ENCODE measurements at places on chromosomes 13 and 19.

GRCh38 chr19:41597600-41598041 is 21.7 kb downstream of the CEACAM21 start:
- peak; percentile 72 for DNase-seq

- DNase-seq: no peak
Observed at GRCh38 chr19:14561847-14562351, 10.0 kb downstream of the NDUFB7 start.

DNA sequence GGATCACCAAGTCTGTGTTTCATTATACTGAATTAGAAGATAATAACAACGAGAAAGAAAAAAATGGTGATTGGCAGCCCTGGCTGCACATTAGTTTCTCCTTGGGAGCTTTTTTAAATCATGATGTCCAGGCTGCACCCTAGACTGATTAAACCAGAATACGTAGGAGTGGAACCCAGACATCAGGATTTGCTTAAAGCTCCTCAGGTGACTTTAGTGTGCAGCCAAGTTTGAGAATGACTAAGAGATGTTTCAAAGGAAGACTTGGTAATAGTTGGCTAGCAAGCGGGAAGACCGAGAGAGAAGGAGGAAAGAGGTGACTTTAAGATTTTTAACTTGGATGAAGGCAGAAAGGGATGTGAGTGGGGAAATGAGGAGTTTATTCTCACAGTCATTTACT is 71.4 kb upstream of the SERP2 start:
- DNase-seq: no peak

GRCh38 chr19:48477698-48478338 is 8.6 kb downstream of the CYTH2 start:
- no peak for DNase-seq

GRCh38 chr13:98370806-98371515 is 193.9 kb upstream of the RNF113B start:
- DNase-seq: no peak

- DNase-seq: no peak
Observed at GRCh38 chr19:1161716-1162115, 12.4 kb downstream of the SBNO2 start.

DNA sequence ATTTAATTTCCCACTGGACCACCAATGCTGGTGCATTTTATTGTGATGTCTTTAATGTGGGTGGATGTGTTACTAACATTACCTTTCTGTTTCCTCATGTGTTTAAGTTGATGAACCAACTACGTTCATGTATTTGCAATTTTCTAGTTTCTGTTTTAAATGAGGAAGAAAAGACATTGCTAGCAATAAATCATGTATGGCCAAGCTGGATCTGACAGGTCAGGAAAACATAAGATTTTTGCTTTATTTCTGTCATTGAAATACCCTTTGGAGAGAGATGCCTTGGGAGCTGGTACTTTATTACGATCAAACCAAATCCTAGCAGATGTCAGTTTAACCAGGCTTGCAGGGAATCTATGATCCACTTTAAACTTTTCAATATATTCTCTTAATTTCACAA is 553.2 kb downstream of the RFC3 start:
- DNase-seq: no peak

DNA sequence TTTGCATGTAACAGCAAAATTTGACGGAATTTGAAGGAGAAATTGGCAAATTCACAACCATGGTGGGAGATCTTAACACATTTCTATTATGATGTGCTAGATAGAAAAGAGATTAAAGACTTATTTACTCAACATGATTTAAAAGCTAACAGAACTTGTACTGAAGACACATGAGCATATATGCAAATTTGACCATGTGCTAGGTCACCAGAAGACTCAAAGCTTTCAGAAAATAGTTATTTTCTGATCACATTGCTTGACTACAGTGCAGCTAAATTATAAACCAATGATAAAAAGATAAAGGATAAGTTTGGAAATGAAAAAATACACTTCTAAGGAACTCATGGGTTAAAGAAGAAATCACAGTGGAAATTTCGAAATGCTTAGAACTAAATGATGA is 9.1 kb downstream of the GPR183 start:
- no peak for DNase-seq

- no peak for DNase-seq
Observed at GRCh38 chr19:22945560-22945959, 57.4 kb downstream of the ZNF728 start.

DNA sequence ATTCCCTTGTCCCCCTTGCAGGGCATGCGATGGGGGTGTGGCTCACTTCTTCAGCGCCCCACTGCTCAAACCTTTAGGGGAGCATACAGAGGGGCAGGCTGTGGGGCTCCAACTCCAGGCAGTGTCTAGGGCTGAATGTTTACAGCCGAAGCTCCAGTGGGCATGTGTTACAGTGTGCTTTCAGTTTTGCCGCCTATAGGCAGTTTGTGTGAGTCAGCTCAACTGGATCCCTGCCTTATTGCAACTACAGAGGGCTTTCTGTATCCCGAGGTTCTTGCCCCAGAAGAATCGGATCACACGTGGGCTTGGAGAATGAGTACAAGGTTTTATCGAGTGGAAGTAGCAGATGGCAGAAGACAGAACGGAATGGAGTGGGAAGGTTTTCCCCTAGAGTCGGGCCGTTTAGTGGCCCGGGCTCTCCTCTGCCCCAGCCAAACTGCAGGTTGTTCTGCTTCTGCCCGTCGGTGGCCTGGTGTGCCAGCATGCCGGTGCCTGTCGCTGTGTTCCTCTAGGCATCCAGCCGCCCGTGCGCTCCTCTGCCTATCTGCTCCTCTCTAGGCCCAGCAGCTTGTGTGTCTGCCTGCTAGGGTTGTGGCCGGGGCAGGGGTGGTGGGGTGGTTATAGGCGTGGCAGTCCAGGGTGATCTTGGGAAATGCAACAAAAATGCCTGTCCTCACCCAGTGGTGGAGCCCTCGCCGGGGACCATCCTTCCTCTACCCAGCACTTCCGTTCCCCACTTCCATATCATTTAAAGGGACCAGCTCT is 435.9 kb upstream of the SGCG start:
- DNase-seq: no peak

- no peak for DNase-seq
Observed at GRCh38 chr13:95234242-95234641, 67.0 kb downstream of the ABCC4 start.

- no peak for DNase-seq
Observed at GRCh38 chr19:50967929-50968715, 1.3 kb downstream of the KLK6 start.

DNA sequence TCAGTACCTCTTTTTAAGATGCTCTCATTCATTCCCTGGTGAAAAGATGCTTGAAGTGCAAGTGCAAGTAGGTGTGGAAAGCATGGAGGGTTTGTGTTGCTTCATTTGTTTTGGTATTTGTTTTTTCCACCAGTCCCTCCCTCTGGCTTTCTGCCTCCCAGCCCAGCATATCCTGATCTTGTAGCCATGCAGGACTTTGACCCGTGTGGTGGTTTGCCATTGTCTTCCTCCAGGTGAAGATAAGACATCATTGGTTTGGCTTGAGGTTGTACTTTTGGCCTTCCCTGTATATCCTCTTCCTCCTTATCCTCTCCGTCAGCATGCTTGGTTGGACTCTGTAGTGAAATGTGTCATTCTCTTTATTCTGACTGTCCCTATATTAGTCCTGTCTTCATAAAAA is 9.1 kb downstream of the SPINT2 start:
- no peak for DNase-seq

DNA sequence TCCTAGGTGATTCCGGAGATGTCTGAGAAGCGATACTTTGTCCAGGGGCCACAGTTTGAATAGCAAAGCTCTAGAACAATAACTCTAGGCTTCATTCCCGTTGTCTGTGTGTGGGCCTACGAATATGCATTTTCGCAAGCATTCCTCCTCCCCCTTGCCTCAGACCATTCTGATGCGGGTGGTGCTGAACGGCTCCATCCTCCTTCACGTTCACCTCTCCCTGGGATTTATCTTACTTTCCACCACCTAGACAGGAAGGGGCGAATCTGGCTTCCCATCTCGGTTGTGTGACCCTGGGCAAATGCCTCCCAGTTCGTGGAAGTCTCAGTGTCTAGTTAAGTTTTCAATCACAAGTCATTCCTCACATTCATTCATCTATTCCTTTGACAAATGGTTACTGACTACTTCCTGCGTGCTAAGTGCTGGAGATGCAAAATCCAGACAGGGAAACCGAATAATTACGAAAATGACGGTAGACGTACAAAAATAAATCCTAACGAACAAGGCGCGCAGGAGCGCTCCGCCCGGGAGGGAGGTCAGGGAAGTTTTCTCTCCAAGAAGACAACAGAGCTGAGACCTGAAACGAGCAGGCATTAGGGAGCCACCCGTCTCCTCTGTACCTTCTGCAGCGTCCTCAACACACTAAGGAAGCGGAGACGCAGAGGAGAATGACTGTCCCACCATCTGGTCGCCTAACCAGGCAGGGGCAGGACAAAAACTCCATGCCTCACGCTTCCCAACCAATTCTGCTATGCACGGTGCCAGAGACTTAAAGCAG is 1.3 kb upstream of the CNOT3 start:
- DNase-seq: no peak

DNA sequence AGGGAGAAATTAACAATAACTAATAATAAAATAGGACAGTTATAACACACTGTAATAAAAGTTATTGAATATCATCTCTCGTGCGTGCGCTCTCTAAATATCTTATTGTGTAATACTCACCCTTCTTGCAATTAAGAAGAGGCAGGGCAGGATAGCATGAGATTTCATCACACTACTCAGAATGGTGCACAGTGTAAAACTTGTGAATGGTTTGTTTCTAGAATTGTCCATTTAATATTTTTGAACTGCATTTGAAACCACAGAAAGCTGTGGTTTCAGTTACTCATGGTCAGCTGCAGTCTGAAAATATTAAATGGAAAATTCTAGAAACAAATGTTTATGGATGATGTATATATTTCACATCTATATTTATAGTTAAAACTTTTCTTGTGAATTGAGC is 161.1 kb downstream of the DCT start:
- DNase-seq: no peak

GRCh38 chr13:26855921-26856320 is 95.3 kb upstream of the GPR12 start:
- DNase-seq: no peak

DNA sequence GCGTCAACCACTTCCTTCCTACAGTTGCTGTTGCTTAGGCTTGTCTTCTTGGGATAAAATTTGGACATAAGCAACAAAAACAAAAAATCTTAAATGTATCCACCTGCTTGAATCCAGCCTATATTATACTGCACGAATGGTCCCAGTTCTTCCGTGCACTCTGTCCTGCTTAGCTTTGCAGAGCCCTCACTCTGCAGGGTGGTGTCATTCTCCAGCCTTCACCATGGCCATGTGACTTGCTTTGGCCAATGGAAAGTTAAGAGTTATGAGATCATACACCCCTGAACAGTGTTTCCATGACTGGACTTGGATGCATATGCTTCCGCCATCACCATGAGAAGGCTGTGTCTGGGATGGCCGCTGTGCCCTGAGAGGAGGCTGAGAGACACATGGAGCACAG is 27.4 kb upstream of the SACS start:
- no peak for DNase-seq

- no peak for DNase-seq
Observed at GRCh38 chr19:4801085-4801619, 9.6 kb downstream of the FEM1A start.

GRCh38 chr19:18393836-18394235 is 3.6 kb downstream of the LRRC25 start:
- no peak for DNase-seq

DNA sequence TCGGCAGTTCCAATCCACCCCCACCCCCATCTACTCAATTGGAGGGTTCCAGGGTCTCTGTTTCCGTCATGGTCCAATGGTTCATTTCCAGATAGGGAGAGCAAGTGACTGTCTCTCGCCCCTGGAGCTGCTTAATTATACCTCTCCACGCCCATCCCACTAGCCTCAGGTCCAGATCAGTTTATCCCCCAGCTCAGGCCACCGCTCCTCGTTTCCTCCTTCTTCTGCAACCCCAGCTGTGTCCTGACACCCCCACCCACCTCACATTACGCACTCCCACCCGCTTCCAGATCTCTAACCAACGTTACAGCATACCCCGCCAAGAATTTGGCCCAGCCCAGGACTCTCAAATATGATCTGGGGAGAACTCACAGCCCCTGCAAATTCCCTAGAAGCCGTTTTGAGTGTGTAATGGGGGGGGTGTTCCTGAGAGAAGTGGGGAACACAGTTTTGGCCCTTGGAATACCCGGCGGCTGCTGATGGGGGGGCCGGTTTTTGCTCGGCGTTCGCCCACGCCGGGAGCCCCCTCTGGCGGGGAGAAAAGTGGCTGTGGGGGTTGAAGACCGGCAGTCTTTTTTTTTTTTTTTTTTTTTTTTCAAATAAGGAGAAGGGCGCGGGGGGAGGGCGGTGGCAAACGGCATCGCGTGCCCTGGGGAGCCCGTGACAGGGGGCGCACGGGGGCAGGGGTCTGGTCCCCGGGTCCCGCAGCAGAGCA is 1.7 kb upstream of the PDE4A start:
- DNase-seq: no peak

DNA sequence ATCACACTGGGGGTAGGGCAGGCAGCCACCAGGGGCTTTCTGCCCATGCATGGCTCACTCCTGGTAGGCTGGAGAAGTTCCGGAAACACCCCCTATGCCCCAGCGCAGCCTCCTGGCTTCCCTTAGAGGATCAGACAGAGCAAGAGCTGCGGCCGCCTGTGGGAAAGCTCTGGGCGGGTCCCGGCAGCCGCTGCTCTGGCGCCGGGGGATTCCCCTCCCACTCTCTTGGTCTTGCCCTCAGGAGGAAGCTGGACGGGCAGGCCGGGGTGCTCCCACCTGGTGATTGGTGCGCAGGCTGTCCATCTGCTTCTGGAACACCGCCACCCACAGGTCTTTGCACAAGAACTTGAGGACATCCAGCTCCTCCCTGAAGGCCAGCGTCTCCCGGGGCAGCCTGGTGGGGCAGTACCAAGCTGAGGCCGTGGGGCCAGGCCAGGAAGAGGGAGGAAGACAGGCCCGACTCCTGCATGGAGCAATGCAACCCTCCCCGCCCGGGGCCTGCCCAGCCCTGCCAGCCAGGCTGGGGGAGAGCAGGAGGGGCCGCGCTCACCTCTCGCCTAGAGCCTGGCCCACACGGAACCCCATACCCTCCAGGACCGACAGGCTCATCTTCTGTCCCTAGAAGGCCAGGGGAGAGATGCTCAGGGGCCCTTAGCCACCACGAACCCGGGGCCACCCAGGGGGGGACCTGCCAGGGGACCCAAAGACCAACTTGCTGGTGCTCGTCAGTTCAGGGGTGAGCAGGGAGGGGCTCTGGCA is 4.0 kb upstream of the NKPD1 start:
- peak; percentile 25 for DNase-seq

DNA sequence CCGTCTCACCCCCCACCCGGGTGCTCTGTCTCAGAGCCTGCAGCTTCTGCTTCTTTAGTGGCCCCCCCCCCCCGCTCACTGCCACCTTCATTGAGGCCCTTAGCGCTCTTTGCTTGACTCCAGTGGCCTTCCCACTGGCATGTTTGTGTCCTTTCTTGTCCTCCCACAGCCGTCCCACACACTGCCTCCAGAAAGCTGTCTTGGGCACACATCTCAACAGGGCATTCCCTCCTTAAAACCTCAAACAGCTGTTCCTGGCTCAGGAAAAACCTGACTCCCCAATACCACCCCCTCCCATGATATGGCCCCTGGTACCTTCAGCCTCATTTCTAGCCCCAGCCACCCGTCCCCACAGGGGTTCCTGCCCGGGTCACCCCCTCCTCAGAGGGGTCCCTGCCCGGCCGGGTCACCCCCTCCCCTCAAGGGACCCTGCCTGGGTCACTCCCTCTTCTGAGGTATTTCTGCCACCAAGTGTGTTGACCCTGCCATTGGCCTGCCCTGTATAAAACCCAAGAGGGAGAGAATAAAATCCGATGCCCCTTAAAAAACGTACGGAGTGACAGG is 8.9 kb downstream of the B3GLCT start:
- no peak for DNase-seq

Data from activated CD4-positive, alpha-beta T cell treated with anti-CD3 and anti-CD28 coated beads, Interleukin-2, amount 50 U/mL, for 24 hours (primary cell).